Activated CD4-positive, alpha-beta T cell treated with anti-CD3 and anti-CD28 coated beads for 24 hours (primary cell): ENCODE measurements at places on chromosomes 7 and 10.

- DNase-seq, result no peak
These were observed 112.8 kb upstream of the ODAD2 start for GRCh38 chr10:28111712-28112111.

DNA sequence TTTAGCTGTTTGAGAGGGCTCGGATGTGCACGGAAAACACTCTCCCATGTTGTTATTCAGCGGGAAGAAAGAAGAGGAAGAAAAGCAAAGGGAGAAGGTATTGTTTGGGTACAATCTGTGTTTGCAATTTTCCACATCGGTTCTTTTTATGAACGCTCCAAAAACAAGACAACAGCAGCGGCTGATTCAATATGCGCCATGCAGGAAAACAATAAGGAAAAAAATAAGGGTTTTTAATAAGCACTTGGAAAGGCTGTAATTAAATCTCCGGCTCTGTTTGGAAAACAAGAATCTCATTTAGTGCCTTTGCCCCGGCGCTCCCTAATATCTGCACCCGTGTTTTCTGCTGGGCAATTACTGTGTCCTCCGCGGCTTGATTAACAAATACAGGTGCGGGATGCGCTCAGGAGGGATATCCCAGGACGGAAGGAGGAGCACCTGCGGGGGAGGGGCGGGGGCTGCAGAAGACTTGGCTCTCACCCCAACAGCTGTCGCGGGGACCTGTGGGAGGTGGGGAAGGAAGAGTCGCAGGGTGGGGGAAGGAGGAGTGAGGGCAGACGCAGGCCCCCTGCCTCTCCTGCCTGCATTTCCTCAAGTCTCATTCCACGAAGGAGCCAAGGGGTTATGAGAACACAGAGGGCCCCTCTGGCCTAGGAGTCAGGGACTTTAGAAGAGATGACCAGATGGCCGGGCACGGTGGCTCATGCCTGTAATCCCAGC, 181.5 kb upstream of the PODXL start:
- no peak for DNase-seq

GRCh38 chr7:114799628-114800028, 122.3 kb upstream of the MDFIC start:
- DNase-seq, result no peak

DNA sequence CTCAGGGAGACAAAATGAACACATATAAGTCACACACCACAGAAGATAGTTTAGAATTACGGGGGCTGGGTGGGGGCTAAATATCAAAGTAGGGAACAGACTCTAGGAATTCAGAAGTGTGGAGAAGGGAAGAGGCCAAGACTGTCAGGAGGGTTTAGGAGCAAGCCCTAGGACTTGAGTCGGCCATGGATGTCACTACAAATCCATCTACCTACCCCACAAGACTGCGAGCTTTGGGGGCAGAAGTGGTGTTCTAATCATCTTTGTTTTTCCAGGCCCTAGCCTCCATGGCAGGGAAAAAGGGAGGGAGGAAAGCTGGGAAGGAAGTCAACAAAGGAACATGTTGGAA, 5.8 kb upstream of the ARHGAP19 start:
- no peak for DNase-seq

DNA sequence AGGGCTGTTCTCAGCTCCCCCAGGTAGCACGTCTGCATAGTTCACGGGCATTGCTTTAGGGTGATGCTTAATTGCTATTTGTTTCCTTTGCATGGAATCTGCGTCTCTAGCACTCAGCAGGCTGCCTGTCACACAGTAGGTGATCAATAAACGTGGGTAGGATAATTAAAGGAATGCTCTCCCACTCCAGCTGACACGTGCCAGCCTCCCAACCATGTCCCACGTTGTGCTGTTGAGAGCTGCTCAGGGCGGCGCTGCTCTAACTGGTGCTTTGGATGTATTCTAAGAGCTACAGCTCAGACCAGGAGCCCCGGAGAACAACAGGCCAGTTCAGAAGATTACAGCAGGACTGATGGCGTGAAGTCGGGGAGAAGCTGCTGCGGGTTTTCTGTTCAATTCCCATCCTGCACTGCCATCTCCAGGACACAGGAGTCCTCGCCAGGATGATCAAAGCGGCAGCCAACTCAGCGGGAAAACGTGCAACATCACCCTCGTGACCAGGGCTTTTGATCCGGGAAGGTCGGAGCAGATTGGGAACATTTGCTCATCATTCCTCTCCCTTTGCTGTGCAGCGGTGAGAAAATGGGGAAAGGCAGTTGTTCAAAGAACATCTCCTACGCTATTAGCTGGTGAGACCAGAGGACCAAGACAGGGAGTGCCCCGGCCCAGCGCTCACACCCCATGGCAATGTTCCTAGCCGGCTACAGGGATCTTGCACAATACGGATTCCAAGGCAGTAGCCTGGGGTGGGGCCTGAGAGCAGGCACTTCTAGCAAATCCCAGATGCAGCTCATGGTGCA, 50.5 kb upstream of the FOXK1 start:
- DNase-seq, result no peak

DNA sequence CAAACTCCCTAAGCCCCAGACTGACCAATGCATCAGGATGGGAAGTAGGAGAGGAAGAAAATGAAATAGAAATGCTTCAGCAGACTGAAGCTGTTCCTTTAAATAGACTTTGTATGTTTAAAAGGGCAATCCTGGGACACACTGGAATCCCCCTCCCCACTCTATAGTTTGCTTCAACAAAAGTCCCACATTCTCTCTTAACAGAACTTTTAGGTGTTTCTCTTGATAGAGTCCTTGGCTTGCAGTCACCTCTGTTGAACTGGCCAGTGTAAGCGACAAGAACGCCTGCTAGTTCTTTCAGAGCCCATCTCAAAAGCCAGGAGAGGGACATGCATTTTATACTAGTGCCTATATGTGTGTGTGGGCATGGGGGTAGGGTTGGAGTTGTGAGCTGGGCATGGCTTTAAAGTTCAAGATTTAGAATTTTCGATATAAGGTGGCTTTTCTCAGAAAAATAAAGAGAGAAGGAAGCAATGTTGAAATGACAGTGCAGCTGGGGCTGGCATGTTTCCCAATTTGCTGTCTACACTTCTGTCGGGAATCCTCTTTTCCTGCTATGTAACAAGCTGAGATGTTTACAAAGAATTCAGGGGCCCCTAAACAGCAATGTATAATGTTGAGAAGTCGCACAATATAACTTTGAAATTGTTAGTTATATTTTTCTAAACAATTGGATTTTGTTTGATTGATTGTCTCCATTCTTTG, 2.1 kb downstream of the TBX20 start:
- DNase-seq, result no peak
